ENCODE measurements at places on chromosomes 3 and 15.

DNA sequence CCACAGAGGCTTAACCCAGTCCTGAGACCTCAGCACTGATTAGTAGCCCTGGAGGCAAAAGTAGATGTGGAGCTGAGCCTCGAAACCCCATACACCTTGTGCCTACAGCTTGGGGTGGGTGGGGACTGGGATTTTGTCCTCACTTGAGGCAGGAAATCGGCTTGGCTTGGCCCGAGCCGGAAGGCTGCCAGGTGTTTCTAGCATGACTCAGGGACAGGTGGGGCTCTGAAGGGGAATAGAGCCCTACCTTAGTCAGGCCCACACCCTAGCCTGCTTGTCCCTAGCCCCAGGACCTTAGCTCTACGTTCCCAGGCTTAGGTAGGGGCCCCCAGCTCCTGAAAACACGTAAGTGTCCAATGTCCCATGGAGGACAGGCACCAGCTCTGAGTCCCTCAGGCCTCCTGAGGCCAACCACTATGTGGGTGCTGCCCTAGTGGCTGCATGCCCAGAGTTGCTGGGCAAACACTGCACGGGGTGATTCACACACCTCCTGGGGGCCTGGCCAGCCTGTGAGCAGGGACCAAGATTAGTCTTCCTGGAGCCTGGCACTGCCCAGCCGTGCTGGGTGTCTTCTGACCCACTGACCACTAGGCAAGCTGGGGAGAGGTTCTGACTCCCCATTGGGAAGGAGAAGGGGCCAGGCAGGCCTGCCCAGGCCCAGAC, 3.1 kb downstream of the MST1R start:
- DNase-seq = no peak

GRCh38 chr3:175357758-175358157, 498.6 kb downstream of the NAALADL2 start:
- no peak for DNase-seq

DNA sequence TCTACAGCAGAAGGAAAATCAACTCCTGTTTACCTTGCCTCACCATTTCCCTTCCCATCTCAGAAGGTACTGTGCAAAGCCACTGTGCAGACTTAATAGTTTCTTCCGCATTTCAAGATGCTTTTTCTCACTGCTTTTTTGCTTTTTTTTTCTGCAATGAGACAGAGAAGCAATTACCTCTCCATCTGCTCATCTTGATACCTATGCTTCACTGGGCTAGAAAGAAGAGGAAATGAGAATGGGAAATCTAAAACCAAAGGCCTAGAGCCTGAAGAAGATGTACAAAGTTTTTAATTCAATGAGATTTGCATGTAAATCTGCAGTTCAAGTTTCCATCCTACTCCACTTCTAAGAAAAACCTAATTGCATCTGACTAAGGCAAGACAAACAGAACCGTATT, 238.1 kb upstream of the SETMAR start:
- DNase-seq = no peak

GRCh38 chr3:143825513-143825912, 22.8 kb downstream of the SLC9A9 start:
- DNase-seq = no peak

DNA sequence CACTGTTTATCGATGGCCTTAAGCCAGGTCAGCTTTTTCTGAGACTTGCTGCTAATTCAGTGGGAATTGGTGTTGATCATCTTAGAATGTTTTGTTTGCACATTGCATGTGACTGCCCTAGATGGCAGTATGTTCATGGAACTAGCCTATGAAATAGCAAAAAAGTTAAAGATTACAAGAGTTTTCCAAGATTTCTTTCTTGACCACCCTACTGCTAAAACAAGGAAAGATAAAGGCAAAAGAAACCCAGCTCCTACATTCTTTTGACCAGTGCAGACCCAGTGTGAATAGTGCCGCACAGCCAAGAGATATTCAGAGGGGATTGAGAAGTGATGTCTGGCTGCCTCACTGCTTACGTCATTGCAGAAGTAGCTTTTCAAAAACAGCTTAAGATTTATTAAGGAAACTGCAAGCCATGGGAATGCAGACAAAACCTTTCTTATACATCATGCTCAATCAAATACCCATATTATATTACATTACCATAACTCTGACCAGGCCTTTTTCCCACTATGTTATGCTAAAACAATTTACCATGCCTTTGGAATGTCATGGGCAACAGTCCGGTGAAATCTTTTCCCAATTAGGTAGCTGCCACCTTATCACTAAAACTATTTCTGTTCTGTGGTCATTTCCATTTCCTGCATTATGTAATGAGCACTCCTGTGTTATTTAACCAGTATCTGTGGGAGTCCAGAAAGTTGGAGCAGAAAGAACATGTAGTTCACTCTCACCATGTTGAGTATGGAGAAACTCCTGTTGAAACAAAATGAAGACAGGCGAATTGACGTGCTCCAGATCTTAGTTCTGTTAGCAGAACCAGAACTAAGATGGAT, 6.0 kb downstream of the PHLDB2 start:
- DNase-seq = no peak

- DNase-seq = no peak
Measured at GRCh38 chr3:159273608-159274007, 471.8 kb downstream of the MFSD1 start.

- DNase-seq = no peak
Measured at GRCh38 chr15:82306791-82307713, 42.2 kb downstream of the GOLGA6L10 start.

- no peak for DNase-seq
Measured at GRCh38 chr15:42999201-42999779, 78.7 kb upstream of the TTBK2 start.

DNA sequence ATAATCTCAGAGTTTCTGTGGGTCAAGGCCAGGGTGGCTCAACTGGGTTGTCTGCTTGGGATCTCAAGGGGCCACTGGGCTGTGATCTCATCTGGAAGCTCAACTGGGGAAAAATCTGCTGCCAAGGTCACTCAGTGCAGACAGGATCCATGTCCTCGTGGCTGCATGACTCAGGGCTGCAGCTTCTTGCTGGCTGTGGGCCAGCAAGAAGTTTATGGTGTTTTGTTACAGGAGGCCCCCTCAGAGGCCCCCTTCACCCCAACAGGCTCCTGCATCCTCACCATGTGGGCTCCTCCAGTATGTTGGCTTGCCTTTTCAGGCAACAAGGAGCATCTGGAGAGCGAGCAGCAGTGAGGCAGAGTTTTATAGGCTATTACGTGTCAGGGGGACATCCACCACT, 14.6 kb downstream of the OCA2 start:
- no peak for DNase-seq

DNA sequence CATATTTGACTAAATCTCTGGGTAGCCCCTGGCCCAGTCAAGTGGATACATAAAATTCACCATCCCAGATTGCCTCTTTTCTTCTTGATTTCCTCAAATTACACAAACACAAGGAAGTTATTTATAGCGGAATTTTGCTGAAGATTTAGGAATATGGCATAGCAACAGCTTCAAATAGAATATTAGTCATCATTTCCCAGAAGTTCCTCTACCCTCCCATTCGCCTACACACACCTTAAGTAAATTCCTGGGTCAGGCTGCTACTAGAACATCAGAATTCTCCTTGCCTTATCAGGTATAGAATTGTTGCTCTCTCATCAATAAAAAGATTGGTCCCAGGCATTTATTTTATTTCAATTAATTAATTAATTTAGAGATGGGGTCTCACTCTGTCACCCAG, 31.6 kb downstream of the MESD start:
- DNase-seq = no peak

DNA sequence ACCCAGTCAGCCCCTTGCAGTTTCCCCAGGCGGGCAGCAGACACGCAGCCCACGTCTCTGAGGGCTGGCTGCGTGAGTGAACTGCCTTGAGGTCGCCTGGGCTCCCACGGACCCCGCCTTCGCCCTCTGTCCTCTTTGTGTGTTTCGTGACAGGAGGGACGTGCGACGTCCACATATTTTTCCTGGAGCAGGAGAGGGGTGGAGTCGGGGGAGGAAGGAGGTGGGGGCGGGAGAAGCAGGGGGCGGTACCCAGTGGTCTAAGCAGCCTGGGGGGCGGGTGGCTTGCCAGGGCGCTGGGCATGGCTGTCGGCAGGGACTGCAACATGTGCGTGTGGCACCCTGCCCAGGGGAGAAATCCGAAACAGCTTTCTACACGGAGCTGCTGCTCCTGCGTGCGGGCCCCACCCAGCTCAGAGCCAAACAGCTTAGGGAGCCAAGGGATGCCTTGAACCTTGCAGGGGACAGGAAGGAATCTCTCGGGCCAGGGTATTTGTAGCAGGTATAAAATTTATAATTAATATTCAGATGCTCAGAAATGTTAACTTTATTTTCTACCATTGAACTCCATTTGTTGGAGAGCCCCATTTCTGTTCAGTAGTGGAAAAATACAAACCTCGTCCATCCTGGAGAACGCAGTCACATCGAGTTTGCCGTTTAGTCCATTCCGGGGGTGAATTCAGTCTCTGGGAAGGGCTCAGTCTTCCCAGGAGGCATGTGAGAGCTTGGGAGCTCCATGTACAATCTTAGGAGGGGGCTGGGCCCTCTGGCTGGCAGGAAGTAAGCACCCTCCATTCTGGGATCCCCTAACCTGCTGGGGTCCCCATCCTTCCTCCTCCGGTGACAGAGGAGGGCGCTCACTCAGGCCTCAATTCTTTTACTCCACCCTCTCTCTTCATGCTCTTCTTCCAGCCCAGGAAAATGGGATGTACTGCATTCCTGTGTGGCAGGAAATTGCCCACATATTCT, 79.1 kb upstream of the MEF2A start:
- peak; percentile 51 for DNase-seq

- DNase-seq = no peak
Measured at GRCh38 chr3:142287866-142288638, 62.7 kb upstream of the GK5 start.

DNA sequence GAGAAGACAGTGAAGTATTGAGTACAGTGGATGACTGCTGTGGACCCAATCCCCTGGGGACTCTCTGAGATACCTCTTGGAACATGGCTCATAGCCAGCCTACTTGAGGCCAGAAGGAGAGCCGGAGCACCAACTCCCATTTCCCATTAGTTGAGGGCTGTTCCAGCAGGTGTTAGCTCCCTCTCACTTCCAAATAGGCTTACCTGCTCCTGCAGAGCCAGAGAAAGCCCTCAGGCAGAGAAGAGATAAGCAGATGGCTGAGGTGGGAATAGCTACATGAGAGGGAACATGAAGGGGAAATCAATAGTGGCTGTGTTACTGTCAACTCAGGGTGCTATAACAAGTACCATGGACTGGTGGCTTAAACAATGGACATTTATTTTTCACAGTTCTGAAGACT, 4.6 kb upstream of the CCK start:
- DNase-seq = no peak

DNA sequence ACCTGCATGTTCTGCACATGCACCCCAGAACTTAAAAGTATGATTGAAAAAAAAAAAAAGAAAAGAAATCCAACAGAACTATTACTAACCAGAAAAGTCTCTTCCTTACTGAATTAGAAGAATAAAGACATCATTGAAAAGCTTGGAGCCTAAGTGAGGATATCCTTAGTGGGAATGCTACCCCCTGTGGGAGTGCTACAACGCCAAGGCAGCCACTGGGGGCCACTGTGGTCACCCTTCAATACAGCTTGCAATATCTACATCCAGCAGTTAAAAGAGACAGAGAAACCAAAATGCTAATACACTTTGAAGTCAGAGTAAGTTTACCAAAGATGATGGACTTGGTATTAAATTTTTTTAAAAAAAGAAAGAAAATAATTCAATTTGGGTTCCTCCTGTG, 292.0 kb downstream of the PLCL2 start:
- DNase-seq = no peak

DNA sequence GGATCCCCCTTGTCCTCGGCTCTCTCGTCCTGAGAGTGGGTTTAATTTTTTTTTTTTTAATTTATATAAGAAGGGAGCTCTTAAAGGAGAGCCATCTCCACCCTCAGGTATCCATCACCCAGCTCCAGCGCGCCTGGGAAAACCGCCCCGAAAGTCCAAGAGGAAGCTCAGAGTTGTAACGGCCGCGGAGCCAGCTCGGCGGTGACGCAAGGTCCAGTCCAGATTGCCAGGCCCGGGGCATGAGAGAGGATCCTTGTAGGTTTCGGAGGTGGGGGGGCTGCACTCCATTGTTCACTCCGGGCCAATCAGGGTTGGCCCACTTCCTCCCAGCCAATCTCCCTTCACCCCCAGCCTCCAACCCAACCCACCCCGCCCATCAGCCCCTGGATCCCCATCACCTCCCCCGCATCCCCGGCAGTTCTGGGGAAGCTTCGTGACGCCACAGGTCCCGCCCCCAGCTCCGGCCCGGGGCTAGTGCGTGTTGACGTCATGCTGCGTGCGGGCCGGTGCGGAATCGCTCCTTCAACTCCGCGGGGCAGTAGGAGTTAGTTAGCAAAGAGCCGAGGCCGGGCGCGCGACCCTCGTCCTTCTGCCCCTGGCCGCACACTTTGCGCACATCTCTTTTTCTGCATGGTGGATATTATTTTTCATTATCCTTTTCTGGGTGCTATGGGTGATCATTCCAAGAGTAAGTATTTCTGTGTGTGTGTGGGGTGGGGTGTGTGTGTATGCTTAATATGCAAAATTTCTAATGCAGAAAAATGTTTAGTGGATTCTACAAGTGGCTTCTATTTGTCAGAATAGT, at the start of gene ISL2:
ISL2 (plus strand) TSS at position 520 of the 805 bp plus-strand sequence; CDS start at position 631, 111 bp downstream.
- peak; percentile 90 for DNase-seq

- no peak for DNase-seq
Measured at GRCh38 chr3:105608623-105609022, 241.9 kb downstream of the ALCAM start.

- DNase-seq = no peak
Measured at GRCh38 chr3:58478781-58479180, 13.1 kb upstream of the KCTD6 start.

DNA sequence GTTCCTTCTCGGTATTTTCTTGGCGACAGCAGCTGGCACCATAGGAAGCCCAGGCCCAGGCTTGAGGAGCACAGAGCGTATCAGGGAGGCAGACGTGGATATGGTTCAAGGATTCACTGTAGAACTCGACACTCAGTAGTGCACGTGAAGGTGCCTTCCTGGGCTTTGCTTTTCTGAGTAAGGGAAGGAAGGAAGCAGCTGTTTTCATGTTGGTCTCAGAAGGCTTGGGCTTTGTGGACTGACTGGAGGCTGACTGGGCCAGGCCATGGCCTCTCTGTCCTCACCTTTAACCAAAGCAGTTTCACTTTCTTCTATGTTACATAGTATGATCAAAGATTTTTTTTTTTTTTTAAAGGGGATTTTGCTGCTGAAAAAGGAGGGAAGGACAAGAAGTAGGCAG, 6.9 kb upstream of the GHRL start:
- no peak for DNase-seq

DNA sequence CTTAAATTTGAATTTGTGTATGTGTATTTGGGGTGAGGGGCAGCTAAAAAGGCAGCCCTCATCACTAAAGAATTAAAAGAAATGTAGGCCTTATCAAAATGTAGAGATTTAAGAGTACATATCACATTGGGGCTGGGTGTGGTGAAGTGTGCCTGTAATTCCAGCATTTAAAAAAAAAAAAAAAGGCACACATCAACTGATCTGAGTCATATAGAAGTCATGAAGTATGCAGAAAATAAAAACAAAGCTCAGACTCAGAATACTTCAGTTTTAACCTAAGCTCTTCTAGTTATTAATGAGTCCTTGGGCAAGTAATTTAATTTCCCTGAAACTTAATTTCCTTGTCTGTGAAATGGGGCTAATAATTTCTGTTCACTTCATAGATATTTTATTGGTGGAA, 31.6 kb downstream of the SLC24A1 start:
- no peak for DNase-seq

GRCh38 chr3:133206921-133207320, 168.7 kb downstream of the TMEM108 start:
- no peak for DNase-seq
